ENCODE measurements at places on chromosomes 6 and 20.

GRCh38 chr6:55868771-55869479 is 6.5 kb downstream of the BMP5 start:
- no peak for DNase-seq

GRCh38 chr20:18578581-18578980 is 9.3 kb upstream of the DTD1 start:
- DNase-seq = no peak

GRCh38 chr20:8152847-8153246 is 20.8 kb downstream of the PLCB1 start:
- no peak for DNase-seq

GRCh38 chr6:122530440-122531046 is 58.9 kb upstream of the SERINC1 start:
- DNase-seq = peak; percentile 39

- no peak for DNase-seq
Observed at GRCh38 chr6:36985417-36985807, 584 bp downstream of the MTCH1 start.

GRCh38 chr6:135651964-135652755 is 154.6 kb upstream of the AHI1 start:
- DNase-seq = no peak

DNA sequence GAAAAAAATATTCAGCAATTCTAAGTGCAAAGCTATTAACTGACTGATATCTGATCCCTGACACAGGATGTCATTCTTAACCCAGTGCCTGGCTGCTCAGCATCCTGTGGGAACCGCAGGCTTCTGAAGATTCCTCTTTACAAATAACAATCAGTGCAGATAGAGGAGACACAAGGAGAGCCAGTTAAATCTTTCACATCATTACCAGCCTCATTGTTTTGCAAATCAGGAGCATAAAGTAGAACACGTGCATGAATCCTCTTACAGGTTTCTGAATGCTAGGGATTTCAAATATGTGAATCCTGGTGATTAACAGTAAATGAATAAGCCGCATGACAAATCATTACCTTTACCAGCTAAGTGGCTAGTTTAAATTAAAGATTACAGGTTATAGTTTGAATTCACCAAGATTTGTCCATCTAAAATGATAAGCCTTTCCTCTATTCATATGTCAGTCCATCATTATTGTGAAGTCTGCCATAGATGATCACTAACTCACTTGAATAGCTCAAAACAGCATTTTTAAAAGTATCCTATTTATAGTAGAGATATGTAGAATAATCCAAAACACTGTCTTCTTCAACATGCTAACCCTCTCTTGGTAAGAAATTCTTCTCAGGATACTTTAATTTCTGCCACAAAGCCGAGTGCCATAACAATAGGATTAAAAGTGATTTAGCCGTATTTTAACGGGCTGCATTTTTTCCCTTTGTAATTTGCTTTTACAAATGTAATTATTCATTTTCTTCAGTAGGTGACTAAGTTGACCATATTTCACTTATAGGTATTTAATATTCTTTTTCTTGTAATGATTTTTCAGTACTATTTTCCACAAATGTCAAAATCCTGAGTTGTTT is 367.3 kb upstream of the EPHA7 start:
- DNase-seq = no peak

- no peak for DNase-seq
Observed at GRCh38 chr6:48243071-48243470, 132.1 kb upstream of the PTCHD4 start.

DNA sequence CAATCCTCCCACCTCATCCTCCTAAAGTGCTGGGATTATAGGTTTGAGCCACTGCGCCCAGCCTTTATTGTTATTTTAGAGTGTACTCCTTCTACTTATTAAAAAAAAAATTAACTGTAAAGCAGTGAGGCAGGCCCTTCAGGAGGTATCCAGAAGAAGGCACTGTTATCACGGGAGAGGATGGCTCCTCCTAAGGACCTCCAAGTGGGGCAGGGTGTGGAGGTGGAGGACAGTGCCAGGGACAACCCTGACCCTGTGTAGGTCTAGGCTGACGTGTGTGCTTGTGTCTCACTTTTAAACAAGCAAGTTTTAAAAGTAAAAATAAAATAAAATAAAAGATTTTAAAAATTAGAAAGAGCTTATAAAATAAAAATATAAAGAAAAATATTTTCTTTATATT is 23.7 kb upstream of the TAF4 start:
- DNase-seq = no peak

DNA sequence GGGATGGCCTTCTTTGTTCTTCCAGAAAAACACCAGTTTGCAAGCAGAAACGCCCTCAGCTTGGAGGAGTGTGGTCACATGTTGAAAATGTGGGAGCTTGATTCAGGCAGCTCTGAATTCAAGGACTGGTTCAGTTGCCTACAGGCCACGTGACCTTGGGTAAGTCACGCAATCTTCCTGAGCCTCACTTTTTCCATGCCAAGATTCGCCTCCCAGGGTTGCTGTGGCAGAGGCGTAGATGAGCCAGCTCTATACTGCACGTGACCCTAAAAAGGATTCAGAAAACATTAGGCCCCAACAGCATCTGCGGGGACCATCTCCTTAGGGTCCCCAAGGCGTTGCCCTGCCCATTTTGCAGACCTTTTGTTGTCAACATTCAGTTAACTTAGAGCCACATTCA is 112.0 kb upstream of the SNX9 start:
- DNase-seq = no peak

- DNase-seq = no peak
Observed at GRCh38 chr20:10538768-10539167, 103.7 kb downstream of the SLX4IP start.

- DNase-seq = no peak
Observed at GRCh38 chr20:1334761-1335160, 5.8 kb upstream of the SDCBP2 start.

DNA sequence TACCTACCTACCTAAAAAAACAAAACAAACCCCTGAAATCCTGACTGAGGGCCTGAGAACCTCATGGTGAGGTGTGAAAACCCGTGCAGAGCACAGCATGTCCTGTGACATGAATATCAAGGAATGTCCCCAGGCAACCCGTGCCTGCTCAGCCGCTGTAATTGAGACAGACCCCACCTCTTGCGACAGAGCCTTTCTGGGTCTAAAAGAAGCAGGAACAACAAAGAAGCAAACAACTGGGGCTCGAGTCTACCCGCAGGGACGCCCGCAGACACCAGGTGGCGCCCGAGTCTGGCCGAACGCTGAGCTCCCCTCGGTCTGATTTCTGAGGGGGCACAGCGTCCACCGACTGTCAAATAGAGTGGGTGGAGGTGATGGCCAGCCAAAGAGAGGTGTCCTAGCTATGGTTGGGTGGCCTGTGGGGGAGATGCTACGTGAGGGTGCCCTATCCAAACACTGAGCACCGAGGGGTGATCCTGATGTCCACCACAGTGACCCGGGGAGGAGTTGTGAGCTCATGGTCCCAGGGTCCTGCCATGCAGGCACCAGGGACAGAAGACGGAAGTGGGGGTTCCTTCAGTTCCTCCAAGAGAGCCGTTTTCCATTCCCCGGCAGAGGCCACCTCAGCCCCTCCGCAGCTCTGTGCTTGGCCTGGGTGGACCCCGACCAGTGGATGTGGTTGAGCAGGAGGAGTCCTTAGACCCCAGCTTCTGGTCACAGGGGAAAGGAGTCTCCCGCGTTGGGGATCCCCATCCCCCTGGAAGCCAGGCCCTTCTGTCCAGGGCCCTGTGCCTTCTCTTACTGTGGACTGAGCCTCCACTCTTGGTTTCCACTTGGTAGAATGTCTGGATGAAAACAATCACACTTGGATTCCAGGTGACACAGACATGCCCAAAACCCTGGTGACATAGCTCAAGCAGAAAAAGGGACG is 268.2 kb downstream of the CDC5L start:
- no peak for DNase-seq

- no peak for DNase-seq
Observed at GRCh38 chr20:49446808-49447207, 35.7 kb downstream of the KCNB1 start.

DNA sequence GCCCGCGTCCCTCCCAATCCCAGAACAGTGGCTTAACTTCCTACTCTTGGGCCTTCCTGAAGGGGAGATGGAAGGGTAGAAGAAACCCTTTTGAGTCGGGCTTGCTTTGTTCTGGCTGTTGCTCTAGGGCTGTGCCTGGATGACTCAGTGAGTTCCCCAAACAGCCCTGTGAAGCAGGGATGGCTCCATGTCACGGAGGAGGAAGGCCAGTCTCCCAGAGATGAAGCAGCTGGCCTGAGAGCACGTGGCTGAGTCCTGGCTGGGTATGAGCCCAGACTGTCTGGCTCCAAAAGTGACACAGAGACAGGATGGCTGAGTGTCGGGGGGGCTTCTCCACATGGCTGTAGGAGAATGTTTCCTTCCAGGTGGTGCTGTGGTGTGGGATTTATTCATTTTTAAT is 4.6 kb downstream of the SYTL3 start:
- no peak for DNase-seq

- peak; percentile 7 for DNase-seq
Observed at GRCh38 chr20:51272401-51272800, 249.5 kb upstream of the KCNG1 start.

GRCh38 chr6:161985876-161986423 is 712.1 kb upstream of the AGPAT4 start:
- DNase-seq = no peak

DNA sequence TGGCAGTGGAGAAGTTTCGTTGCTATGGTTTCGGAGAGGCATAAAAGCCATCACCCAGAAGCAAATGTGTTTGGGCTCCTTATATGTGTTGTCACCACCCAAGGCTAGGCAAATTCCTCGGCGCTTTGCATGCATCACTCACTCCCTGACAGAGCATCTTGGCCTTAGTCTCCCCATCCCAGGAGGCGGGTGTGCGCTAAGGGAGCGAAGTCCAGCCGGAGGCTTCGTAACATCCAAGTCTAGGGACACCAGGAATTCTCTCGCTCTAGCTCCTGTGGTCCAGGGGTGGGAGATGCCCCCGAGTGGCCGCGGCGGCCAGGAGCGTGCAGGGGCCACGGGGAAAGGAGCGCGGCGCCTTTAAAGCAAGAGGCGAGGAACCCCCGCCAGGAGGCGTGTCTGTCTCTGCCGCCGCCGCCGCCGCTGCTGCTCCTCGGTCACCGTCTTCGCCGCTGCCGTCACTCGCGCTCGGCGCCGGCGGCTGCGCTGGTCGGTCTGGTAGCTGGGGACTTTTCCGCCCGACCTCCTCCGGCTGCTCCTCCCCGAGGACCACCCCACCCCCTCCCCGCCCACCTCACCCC is at the start of gene GRIK2:
TSS of gene GRIK2 (plus strand) at position 458 of the 578 bp plus-strand sequence.
- DNase-seq = no peak

GRCh38 chr6:50381099-50381415 is 331.3 kb upstream of the DEFB112 start:
- DNase-seq = no peak

DNA sequence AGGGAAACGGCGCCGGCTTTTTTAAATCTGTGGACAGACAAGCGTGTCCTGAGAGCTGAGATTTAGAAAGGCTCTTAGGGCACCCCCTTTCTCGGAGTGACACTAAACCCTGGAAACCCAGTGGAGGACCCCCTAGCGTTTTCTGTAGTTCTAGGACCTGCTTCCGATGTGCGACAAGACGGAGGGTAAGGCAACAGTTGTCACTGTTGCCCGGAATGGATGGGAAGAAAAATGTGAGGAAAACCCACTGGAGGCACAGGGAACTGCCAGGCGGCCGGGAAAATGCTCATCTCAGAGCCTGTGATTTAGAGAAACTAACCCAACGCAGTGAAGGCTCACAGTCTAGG is 551 bp upstream of the ATP5F1E start:
- no peak for DNase-seq

DNA sequence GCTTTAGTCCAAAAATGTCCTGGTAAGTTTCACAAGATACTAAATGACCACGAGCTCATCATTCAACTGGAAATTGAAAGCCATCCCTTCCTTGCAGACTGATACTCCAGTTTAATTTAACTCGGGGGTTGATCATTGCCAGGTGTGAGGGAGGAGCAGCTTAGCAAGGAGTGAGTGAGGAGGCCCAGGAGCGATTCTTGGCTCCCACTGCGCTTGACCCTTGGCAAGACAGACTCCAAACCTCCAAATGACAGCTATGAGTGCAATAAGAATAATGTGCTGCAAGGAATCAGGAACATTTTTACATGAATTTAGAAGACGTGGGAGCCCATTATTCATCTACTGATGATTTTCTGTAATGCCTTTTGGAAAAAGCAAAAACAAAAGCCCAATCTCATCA is 64.9 kb downstream of the LAMA4 start:
- no peak for DNase-seq

DNA sequence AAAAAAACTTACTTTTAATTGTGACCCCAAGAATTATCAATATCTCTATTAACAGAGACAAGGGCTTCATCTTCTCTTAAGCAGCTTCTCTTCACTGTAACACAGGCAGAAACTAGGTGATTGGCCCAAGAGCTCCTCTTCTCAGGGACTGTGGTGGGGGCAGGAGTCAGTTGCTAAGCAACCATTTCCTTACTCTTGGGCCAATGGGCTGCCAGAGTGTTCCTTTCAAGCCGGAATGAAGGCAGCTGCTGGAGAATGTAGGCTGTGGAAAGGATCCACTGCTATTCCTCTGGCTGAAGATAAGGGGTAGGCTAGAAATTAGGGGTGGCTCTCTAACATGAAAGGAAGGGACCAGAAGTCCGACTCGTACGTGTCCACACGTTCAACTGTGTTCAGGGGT is at the start of gene SEL1L2:
TSS of gene SEL1L2 (minus strand) at position 150 of the 400 bp plus-strand sequence. CDS start at position 70, 80 bp downstream.
- DNase-seq = no peak

DNA sequence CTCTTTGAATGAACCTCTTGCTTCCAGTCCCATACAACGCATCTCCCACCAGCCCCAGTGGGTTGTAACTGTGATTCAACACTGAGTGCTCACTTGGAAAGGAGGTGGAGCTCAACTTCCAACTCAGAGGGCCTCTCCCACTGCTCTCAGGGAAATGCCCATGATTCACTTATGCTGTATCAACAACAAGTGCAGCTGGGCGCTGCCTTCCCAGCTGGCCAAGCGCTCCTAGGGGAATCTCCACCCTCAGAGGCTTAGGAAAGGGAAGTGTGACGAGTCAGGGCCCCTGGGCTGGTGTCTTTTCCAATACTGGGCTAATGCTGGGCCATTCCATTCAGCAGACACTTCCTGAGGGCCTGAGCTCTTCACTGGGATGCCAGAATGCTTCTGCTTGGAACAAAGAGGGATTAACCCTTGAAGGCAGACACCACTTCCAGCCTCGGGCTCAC is 8.1 kb upstream of the OCSTAMP start:
- DNase-seq = peak; percentile 57

- DNase-seq = no peak
Observed at GRCh38 chr20:29313481-29313880, 1944.0 kb upstream of the DEFB115 start.

- no peak for DNase-seq
Observed at GRCh38 chr6:137729866-137730629, 137.0 kb upstream of the TNFAIP3 start.

GRCh38 chr6:33315793-33316602 is 1.5 kb downstream of the ZBTB22 start:
- DNase-seq = no peak

- no peak for DNase-seq
Observed at GRCh38 chr6:5550631-5551030, 289.3 kb downstream of the FARS2 start.
